ENCODE measurements at places on chromosomes 7 and 10.

DNA sequence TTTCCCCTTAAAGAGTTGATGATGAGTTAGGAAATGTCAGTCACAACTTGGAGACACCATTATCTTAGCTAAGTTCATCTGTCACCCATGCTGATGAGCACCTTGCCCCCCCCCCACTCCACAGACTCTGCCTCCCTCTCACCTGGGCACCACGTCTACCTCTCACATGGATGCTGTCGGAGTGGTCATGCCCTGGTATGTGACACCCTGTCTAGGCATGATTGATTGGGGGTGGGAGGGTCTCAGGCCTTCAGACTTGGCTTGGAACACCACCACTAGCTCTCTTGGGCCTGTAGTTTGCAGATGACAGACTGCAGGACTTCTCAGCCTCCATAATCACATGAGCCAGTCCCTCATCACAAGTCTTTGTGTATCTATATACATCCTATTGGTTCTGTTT lies 78.0 kb downstream of the WDR37 start:
- no peak for DNase-seq

DNA sequence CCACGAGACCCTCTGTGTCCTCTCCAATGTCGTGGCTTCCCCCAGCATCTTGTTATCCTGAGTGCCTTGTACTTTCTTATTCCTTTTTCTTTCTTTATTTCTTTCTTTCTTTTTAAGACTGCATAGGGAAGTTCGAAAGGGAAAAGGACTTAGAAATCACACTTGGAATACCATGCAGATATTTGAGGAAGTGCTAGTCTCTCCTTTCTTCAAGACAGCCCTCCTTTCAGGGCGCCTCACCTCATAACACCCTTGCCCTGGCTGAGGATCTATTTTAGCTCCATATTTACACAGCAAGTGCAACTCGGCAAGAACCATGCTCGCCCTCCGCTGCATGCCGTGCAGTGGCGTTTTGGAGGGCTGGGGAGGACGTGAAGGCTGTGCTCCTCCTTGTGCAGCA lies 232.3 kb upstream of the GLI3 start:
- no peak for DNase-seq

DNA sequence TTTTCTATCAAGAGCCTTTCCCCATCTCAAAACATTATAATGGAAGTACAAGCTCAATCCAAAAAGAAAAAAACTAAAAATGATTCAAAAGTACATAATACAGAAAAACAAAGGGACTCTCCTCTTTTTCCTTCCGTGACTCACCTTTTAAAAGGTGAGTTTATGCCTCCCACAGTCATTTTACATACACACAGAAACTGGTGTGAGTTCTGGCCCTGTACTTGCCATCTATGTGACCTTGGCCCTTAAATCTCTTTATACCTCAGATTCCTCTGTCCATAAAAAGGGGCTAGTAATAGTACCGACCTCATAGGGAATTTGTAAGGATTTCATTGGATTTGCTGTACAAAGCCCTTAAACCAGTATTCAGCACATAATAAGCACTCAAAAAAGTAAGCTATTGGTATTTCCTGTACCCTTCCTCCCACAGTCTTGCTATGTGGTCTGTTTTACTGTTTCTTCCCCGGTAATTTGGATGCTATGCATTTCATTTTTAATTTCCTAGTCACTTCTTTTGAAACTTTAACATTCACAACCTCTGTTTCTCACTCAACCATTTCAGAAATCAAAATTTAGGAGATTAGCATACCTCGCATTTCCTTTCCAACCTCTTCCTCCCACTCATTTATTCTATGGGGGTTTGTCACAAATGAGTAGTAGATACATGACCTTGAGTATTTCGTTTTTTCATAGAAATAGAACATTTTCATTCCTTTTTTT lies 39.0 kb downstream of the STK17A start:
- no peak for DNase-seq

- DNase-seq, result no peak
Observed at GRCh38 chr10:84241185-84241790, at the start of gene LRIT1. Gene LRIT1, minus strand, starts transcription at chr10:84241546. Its CDS starts 107 bp downstream, at chr10:84241439.

DNA sequence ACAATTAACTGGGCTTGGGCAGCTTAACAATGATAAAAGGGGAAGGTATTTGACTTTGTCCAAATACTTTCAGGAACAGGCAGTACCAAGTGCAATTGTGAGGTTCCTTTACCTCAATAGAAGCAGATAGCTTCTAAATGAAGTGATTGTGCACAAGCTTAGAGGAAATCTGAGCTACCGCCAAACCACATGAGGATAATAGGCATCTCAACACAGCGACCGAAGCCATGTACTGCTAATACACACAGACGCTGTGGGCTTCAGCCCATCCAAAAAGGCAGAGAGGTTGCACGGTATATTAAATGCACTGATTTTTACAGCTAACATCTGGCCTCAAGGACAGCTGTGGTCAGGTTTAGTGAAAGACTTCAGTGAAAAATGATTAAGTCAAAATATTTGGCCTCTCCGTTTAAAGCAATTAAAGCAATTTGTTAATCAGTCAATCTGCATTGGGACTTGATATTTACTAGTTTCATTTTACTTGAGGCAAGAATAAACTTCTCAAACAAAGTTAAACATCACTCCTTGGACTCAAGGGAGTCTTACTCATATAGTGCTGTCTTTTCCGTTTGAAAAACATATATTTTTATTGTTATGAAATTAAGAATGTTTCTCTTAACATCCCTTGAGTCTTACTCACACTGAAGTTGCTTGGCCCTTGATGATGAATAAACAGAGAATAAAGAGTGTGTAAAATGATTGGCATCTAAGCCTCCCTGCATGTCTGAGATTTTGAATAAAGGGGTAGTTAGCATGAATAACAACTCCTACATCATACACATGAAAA lies 306.3 kb downstream of the C7orf25 start:
- no peak for DNase-seq

GRCh38 chr7:82481499-82482097 lies 38.0 kb upstream of the CACNA2D1 start:
- no peak for DNase-seq

DNA sequence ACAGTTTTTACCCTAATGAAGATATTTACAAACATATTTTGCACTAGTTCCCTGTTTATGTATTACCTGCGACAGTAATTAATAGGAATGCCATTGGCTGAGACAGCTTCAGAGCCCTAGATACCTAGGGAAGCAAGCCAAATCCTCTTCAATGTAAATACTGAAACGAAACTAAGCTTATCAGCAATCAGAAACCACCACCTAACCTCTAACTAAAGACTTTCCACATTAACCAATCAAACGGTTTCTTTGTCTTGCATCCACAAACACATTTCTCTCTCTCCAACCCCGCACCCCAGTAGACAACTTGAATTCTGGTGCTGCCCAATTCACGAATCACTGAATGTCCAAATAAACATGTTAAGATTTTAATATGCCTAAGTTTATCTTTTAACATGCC lies 474.4 kb upstream of the C7orf33 start:
- no peak for DNase-seq

GRCh38 chr7:138506764-138507163 lies 46.7 kb downstream of the TRIM24 start:
- DNase-seq, result no peak

- DNase-seq, result no peak
Observed at GRCh38 chr10:89646889-89647657, 2.0 kb upstream of the PANK1 start.

All from activated CD4-positive, alpha-beta T cell treated with anti-CD3 and anti-CD28 coated beads, Interleukin-2, amount 50 U/mL, for 48 hours (primary cell).